ENCODE measurements at places on chromosomes 6 and 20.

DNA sequence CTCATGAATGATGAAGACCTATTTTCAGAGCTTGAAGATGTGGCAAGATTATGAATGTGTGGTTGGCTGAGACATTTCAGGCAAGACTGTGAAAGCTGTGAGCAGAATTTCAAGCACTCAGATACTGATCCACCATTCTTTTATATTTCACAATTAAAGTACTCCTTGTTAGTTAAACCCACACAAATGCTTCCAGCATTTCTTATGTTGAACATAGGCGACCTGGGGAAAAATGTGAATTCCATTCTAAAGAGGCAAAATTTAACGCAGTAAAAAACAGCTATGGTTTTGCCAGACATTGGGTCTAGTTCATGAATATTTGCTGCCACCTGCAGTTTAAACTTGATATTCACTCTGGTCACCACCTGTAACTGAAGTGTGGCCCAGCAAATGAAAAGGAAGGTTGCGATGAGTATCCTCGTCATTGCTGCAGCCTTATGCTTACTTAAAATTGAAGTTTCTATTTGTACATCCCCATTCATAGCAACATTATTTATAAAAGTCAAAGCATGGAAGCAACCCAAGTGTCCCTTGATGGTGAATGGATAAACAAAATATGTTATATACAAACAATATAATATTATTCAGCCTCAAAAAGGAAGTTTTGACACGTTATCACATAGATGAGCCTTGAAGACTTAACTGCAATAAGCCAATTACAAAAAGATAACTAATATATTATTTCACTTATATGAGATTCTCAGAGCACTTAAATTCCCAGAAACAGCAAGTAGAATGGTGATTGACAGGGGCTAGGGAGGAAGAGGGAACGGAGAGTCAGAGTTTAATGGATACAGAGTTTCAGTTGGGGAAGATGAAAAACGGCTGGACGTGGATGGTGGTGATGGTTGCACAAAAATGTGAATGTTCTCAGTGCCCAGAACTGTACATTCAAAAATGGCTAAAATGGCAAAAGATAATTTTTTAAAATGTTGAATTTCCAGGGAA lies 32.4 kb upstream of the FAM184A start:
- no peak for DNase-seq

GRCh38 chr6:144178323-144178722 lies 28.0 kb downstream of the STX11 start:
- DNase-seq, result no peak

GRCh38 chr6:143279385-143279784 lies 171.1 kb downstream of the ADAT2 start:
- DNase-seq, result no peak

- no peak for DNase-seq
These were observed 2.6 kb downstream of the SRSF6 start for GRCh38 chr20:43460172-43460829.

DNA sequence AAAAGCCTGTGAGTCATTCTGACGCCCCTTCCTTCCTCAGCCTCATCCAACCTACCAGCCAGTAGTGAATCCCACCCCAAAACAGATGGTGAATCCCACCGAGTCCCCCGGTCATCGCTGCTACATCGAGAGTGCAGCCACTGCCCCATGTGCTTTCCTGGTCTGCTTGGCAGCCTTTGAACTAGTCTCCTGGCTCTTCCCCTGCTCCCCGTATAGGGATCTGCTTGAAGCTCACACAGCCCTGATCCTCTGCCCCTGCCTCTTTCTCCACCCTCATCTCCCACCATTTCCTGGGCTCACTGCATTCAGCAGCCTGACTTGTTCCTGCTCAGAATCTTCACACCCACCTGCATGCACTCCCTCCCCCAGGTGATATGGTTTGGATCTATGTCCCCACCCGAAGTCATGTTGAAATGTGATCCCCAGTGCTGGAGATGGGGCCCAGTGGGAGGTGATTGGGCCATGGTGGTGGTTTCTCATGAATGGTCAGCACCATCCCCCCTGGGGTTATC lies 14.6 kb downstream of the SYNJ2 start:
- no peak for DNase-seq

Measured in occipital lobe (tissue), 3 donors.